ENCODE measurements at places on chromosomes 6 and 20.

DNA sequence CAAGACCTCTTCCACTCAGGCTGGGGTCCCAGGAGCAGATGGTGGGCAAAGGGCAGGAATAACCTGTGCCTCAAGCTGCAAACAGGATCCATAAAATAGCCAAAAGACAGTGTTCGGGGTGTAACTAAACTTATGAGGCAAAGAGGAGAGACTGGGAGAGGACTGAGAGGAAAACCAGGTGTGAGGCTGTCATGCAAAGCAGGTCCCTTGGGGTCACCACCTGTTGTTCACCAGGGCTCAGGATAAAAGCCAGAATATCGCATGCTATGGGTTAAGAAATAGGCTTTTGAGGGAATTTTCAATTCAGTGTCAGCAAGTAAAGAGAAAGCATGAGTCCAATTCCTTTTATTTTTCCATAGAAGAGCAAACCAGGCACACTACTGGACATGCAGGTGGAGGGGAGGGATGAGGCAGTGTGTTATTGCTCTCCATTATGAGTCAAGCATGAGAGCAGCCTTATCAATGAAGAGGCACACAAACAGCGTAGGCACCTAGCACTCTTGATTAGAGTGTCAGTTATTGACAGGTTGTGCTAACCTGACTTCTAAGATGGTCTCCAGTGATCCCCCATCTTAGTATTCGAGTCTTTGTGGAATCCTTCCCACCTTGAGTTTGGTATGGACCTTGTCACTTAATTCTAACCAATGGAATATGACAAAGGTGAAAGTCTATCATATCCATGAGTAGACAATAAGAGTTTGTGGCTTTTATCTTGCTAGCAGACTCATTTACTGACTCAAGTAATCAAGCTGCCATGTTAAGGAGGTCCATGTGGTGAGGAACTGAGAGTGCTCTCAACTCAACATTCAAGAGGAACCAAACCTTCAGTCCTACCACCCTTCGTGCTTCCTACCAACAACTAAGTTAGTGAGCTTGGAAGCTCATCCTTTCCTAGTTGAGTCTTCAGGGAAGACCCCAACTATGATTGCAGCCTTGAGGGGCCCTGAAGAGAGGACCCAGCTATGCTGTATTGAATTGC lies 18.8 kb downstream of the HLA-E start:
- no peak for DNase-seq

- DNase-seq, result no peak
Observed at GRCh38 chr6:2162079-2162445, 83.3 kb downstream of the GMDS start.

DNA sequence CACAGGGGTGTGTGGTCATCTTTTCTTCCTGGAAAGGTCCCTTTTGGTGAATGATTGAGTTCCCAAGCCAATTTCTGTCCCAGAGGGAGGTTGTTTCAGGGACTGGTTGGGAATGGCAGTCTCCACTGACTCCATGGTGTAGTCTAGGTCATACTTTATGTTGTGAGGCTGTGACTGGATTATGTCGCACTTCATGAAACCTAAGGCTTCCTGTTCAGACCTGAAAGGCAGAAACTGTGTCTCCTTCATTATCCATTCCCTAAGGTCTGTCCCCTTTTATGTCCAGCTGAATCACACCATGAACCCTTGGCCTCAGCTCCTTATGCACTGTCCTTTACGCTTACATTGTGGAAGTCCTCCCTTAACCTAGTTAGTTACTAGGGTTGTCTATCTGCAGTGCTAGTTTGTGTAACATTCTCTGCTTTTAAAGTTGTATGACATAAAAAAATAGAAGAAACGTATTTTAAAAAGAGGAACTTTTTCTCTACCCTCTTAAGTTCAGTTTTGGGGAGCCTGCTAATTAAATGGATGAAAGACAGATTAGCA lies 191.3 kb downstream of the JARID2 start:
- DNase-seq, result no peak

GRCh38 chr6:5536644-5537043 lies 275.3 kb downstream of the FARS2 start:
- DNase-seq, result no peak

GRCh38 chr20:17580895-17581294 lies 11.0 kb downstream of the DSTN start:
- DNase-seq, result no peak

GRCh38 chr6:157864185-157864761 lies 41.2 kb downstream of the SNX9 start:
- DNase-seq, result no peak

DNA sequence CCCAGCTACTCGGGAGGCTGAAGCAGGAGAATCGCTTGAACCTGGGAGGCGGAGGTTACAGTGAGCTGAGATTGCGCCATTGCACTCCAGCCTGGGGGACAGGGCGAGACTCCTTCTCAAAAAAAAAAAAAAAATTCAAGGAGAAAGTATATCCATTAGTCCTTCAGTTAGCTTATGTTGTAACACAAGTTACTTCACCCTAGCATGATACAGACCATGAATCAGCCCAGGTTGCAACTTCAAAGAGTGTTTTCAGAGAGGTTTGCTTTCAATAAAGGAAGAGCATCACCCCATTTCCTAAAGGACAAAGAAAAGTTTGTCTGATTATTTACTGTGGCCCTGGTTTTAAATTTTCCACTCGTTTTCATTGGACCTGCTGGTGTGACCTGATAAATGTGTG lies 73.0 kb downstream of the SERAC1 start:
- peak; percentile 18 for DNase-seq

GRCh38 chr20:35226884-35227681 lies 593 bp downstream of the MMP24 start:
- DNase-seq, result peak; percentile 78

DNA sequence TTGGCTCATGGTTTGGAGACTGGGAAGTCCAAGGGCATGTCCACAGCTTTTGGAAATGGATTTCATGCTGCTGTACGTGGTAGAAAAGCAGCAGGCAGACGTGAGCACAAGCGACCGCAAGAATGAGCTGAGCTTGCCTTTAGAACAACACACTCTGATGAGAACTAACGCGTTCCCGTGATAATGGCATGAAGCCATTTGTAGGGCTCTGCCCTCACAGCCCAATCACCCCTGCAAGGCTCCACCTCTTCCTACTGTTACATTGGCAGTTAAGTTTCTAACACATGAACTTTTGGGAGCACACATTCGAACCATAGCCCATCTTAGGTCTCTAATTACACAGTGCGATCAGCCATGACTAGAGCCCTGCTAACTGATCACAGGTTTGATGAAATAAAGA lies 107.5 kb upstream of the TMEM170B start:
- no peak for DNase-seq

GRCh38 chr6:19753826-19754225 lies 83.3 kb upstream of the ID4 start:
- no peak for DNase-seq

GRCh38 chr6:14758421-14759081 lies 487.3 kb upstream of the JARID2 start:
- DNase-seq, result peak; percentile 51
